CD4-positive, alpha-beta T cell treated with Interleukin-10 for 1 hour (primary cell): ENCODE measurements at places on chromosomes 6 and 20.
A peak's percentile ranks its signal among the peaks of the same experiment; 100 is the strongest.

DNA sequence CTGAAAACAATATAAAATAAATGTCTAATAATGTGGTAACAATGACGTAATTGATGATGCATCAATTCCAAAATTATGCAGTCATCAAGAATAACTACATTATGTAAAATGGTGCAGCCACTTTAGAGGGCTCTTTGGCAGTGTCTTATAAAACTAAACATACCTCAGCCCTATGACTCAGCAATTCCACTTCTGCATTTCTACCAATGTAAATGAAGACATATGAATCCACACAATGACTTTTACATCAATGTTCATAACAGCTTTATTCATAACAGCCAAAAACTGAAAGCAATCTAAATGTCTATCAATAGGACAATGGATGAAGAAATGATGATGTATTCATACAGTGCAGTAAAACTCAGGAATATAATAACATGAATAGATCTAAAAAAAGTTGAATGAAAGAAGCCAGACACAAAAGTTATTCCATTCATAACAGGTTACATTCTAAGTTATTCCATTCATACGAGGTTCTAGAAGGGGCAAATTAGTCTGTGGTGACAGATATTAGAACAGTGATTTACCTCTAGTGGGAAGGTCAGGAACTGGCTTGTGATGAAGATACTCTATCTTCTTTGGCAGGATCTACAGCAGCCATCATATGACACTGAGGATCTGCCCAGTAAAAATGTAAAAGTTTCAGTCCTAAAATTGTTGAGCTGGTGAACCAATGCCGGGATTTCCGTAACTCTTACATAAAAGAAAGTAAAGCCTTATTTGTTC lies 396.1 kb downstream of the PLCB1 start:
- DNase-seq, result peak; percentile 4

DNA sequence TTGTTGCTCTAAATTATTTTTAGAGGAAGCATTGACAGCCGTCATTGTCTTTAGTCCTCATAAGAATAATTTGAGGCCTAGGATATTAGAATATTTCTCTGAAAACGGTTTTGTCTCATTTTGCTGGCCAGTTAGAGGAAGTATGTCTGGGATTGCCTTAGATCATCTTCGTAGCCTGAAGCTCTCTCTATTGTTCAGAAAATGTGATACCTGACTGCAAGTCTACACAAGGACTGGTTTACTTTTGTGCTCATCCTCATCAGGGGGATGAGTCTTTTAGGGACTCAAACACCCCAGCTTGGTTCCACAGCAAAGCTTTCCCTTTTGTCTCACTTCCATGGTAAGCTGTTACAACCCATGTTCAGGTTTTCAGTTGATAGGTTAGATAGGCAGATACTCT lies 141.8 kb downstream of the FARS2 start:
- no peak for DNase-seq

GRCh38 chr20:7672571-7672970 lies 267.7 kb downstream of the HAO1 start:
- DNase-seq, result no peak

- no peak for DNase-seq
Measured at GRCh38 chr6:32689531-32690501, 23.4 kb upstream of the HLA-DQB1 start.

GRCh38 chr6:42744351-42744893 lies 1.5 kb downstream of the TBCC start:
- DNase-seq, result no peak

GRCh38 chr20:2305946-2306345 lies 10.1 kb downstream of the TGM3 start:
- DNase-seq, result no peak

DNA sequence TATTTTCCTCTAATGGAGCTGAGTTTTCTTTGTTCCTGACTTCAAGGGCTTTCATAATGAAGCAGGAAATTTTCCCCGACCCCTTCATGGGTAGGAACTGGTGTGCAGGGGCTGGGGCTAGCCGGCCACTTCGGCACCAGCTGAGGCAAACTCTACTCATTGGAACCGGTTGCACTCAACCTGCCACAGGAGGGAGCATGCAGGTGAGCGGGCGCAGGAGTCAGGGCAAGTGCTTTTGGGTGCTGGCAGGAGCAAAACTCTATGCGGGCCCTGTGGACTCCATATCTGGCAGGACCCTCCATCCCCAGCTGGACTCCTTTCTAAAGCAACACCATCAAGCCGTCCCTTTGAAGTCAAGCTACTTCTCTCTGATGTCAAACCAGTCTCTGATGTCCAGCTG lies 244.2 kb downstream of the EPM2A start:
- no peak for DNase-seq

- no peak for DNase-seq
Measured at GRCh38 chr6:73085443-73085871, 139.8 kb downstream of the KHDC1L start.

- DNase-seq, result peak; percentile 6
Measured at GRCh38 chr6:112780498-112781096, 433.5 kb downstream of the RFPL4B start.

DNA sequence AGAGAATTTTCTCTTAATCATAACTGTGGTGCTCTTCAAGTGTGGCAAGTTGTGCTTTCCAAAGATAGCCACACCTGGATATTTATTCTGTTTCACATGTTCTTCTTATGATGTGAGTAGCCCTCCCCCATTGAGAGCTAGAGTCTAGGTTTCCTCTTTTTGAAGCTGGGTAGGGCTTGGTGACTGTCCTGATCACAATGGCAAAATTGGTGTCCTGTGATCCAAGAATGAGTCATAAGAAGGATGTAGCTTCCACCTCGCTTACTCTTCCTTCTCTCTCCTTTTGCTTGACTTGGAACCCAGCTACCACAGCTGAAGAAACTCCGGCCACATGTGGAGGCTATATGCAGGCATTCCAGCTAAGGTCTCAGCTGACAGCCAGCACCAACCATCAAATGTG lies 7.4 kb upstream of the IGF2R start:
- no peak for DNase-seq

DNA sequence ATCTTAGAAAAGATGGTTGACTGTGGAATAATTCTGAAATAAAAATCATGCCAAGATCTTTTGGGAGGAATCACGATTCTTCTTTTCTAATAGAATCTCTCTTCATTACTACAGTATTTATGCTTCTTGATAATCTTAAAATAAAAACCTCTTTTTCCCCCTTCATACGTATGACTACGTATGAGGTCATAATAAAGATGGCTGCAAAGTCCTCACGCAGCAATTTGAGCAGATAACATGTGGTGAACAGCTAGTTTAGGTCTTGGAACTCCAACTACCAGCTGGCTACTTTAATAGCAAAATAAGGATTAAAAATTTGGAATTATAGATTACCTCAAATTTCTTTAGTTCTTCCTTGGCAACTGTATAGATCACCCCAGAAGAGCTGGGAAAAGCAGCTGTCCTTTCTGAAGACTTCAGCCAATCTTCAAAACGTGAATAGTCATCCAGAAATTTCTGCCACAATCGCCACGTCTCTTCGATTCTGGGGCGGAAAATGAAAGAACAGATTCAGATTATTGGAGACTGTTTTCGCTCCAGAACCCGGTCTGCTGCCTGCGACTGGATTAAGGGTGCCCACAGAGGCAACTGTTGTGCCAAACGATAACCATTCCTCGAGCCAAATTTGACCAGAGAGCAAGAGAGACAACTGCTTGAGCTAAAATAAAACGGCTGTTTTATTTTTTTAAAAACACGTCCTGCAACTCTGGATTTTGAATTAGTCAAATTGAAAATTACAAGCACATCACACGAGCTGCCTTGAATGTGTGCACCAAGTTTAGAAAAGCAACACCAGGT lies 347.3 kb downstream of the ESR1 start:
- DNase-seq, result no peak

DNA sequence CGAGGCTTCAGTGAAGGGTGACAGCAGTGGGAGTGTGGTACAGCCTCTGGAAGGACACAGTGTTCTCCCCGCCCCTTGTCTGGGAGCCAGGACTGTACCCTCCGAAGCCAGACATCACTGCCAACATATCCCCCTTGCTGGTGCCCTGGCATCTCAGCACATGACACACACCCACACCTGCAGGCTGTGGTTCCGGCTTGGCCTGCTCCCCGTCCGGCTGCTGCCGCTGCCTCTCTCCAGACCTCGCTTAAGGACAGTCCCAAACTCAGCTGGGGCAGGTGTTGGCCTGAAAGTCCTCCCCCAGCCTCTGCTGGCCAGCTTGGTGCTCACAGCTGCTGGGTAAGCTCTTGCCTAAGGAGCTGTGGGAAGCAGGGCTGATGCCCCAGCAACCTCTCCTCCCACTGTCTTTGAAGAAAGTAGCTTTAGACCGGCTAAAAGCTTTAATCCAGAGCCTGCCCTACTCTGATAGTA lies 7.0 kb downstream of the EMILIN3 start:
- no peak for DNase-seq

DNA sequence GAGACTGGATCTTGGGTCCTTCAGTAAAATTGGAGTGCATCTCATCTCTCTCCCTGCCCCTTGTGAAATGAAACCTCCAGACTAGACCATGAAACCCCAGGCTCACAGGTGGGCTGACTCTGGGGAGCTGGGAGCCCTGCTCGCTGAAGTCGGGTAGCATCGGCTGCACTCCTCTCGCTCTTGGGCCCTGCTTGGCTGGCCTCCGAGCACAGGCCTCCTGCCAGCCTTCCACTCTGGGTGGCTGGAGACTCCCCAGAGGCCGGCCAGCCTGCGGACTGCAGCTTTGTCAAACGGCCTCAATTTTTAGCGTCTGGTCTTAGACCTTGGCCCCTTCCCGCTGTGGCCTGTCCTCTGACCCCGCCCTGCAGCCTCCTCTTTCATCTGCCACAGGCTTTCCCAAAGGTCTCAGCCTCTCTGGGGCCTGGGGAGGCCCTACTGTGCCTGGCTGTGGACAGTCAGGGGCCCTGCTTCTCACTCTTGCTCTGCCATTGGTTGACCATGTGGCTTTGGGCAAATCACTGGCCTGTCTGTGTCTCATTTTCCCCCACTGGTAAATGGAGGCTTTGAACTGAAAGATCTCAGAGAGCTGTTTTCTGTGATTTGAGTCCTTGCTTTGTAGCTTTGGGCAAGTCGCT lies 45.1 kb downstream of the SRC start:
- DNase-seq, result no peak

- no peak for DNase-seq
Measured at GRCh38 chr6:50655848-50656453, 57.4 kb upstream of the TFAP2D start.

DNA sequence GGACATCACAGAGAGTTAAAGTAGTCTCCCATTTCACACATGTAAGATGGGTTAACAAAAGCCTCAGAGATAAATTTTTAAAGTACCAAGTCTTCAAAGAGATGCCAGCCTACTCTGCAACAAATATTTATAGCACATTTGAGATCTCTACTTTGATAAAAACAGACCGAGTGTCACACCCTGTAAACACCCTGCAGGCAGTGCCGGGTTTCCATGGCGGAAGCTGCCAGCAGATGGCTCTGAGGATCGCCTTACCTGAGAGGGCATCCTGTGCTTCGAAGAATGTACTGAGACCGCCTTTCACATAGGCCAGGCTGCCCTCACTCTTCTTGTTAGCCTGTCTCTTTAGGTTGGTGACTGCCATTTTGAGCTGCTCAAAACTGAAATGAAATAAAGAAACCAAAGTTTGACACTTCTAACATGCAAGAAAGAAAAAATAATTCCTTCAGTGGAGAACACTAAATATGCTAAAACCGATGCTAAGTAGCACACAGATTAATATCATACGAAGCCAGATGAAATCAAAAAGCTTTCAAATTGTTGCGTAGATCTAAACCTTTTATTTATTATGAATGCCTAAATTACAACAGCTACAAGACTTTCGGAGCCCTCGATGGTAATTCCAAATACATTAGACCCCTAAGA lies 39.3 kb downstream of the HUS1B start:
- DNase-seq, result peak; percentile 20

DNA sequence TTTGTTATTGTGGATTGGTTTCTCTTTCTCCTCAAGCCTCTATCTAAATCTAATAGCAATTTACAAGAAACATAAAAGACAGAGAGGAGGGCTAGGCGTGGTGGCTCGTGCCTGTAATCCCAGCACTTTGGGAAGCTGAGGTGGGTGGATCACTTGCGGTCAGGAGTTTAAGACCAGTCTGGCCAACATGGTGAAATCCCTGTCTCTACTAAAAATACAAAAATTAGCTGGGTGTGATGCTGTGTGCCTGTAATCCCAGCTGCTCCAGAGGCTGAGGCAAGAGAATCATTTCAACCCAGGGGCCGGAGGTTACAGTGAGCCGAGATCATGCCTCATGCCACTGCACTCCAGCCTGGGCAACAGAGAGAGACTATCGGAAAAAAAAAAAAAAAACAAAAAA lies 46.6 kb downstream of the SLC2A12 start:
- DNase-seq, result no peak

DNA sequence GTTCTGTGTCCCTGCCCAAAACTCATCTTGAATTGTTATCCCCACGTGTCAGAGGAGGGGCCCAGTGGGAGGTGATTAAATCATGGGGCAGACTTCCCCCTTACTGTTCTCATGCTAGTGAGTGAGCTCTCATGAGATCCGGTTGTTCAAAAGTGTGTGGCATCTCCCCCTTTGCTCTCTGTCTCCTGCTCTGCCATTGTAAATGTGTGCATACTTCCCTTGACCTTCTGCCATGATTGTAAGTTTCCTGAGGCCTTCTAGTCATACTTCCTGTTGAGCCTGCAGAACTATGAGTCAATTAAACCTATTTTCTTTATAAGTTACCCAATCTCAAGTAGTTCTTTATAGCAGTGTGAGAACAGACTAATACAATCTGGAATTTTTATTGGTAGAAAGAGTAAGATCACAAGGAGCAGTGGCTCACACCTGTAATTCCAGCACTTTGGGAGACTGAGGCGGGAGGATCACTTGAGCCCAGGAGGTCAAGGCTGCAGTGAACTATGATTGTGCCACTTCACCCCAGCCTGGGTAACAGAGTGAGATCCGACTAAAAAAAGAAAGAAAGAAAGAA lies 47.1 kb upstream of the SLC22A16 start:
- no peak for DNase-seq

- DNase-seq, result no peak
Measured at GRCh38 chr6:8065519-8065911, 1.3 kb upstream of the BLOC1S5 start.

GRCh38 chr6:43625393-43625992 lies 3.6 kb downstream of the GTPBP2 start:
- no peak for DNase-seq

DNA sequence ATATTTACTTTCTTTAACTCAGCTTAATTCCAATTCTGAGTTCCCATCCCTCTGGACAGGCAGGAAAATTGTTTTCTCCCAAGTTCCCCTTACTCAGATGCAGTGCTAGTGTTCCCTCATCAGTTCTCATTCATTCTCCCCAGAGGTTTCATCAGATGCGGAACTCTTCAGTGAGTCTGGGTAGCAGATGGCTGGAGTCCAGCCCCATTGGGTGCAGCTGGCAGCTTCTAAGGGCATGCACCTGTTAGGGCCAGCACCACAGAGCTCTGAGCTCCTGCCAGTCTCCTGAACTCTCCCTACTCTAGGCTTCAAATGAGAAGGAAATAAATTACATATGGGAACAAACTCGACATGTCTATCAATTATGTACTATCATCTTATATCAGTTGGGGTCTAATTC lies 76.6 kb downstream of the SOD2 start:
- DNase-seq, result no peak

GRCh38 chr20:2276015-2276414 lies 19.8 kb upstream of the TGM3 start:
- no peak for DNase-seq
